ENCODE measurements at places on chromosomes 5 and 9. TPM values are rescaled to one million over a fixed set of nuclear protein-coding genes. Genes with fewer than 3 reads are reported as not detected.
A peak's percentile ranks its signal among the peaks of the same experiment; 100 is the strongest.

DNA sequence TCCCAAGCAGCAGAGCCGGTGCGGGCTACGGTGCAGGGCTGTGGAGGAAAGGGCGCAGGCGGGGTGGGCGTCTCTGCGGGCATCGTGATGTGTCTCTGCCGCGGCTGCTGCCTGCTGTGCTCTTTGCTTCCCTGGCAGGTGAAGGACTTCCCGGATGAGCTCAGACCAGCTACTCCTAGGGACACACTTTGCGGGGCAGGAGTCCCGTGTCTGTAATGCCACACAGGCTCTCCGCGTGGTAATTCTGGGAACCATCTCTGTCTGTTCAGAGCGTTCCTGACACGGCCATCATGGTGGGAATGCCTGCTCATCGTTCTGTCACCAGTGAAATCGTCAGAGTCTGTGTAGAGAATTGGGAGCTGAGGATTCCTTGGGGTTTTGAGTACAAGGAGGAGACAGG, 235.5 kb downstream of the FANCC start:
- H3K27me3 ChIP-seq = no peaks in the 10 kb centered on the region
- H3K27ac ChIP-seq = no peak overlapping the region
- H3K36me3 ChIP-seq = peaks cover 73% of the 10 kb centered on the region
- H3K4me3 ChIP-seq = no peak overlapping the region

- peaks cover 11% of the 10 kb centered on the region for H3K27me3 ChIP-seq
- H3K36me3 ChIP-seq = no peaks in the 10 kb centered on the region
- no peak for DNase-seq
- no peak overlapping the region for H3K4me3 ChIP-seq
Observed at GRCh38 chr9:93306579-93307091, 122.7 kb downstream of the WNK2 start.

Gene PRDM9
- total RNA-seq = not detected

Gene C9orf43
- 0.36 TPM for total RNA-seq

- no peaks in the 10 kb centered on the region for H3K27me3 ChIP-seq
- no peak overlapping the region for H3K27ac ChIP-seq
- H3K36me3 ChIP-seq = peaks cover 4% of the 10 kb centered on the region
- no peak overlapping the region for H3K4me3 ChIP-seq
- no peak for DNase-seq
Observed at GRCh38 chr5:78182838-78183237, 111.7 kb downstream of the AP3B1 start.

GRCh38 chr9:70539526-70539925, 125.1 kb upstream of the KLF9 start:
- H3K4me1 ChIP-seq = peaks cover 12% of the 10 kb centered on the region
- H3K27me3 ChIP-seq = no peaks in the 10 kb centered on the region
- peak overlapping the region; percentile 63 for H3K27ac ChIP-seq
- peak; percentile 61 for DNase-seq
- no peak overlapping the region for H3K4me3 ChIP-seq

Gene SELENOP
- 0.28 TPM for total RNA-seq

Gene PAEP
- total RNA-seq = not detected

- no peaks in the 10 kb centered on the region for H3K27me3 ChIP-seq
- no peaks in the 10 kb centered on the region for H3K36me3 ChIP-seq
- DNase-seq = peak; percentile 95
- H3K4me1 ChIP-seq = peaks cover 28% of the 10 kb centered on the region
- H3K27ac ChIP-seq = peak overlapping the region; percentile 96
- H3K4me3 ChIP-seq = peak overlapping the region; percentile 59
Observed at GRCh38 chr5:132497488-132497997, 7.0 kb upstream of the IRF1 start.

Gene NOTCH1
- 2.5 TPM for total RNA-seq

GRCh38 chr9:36988848-36989247, 45.2 kb downstream of the PAX5 start:
- H3K4me3 ChIP-seq = no peak overlapping the region
- no peak for DNase-seq
- no peak overlapping the region for H3K27ac ChIP-seq
- H3K36me3 ChIP-seq = no peaks in the 10 kb centered on the region

Gene SLC31A2
- 5.8 TPM for total RNA-seq

Gene CDC42SE2
- total RNA-seq = 44.2 TPM

Gene PTPN3
- total RNA-seq = 0.72 TPM

GRCh38 chr9:120626512-120626911, 46.5 kb upstream of the CDK5RAP2 start:
- no peak for DNase-seq
- no peak overlapping the region for H3K27ac ChIP-seq

DNA sequence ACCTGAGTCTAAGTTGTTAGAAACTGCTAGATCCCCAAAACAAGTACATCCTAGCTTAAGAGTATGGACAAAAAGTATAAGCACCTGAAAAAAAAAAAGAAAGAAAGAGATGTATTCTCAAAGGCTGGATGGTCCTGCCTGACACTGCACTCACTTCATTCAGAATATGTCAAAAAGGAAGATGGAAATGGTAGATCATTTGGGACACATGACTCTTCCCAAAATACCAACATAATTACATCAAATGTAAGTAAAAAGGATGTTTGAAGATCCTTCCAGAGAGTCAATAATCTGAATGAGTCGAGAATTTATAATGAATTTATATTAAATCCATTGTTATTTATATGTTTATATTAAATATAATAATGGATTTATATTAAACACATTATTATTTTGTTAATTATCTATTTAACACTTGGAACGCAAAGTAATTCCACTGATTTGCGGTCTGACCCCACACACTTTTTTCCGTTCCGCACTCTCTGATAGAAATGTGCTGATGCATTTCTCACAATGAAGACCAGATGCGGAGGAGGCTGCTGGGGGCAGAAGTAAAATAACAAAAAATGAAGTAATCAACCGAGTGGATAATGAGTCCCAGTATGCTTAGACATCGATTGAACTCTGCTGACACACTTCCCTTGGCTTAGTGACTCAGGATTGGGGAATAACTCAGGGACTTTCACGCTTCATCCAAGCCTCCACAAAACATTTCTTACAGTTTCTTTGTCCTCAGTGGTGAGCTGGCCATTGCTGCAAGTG, 201.2 kb downstream of the ADAMTS12 start:
- H3K27ac ChIP-seq = no peak overlapping the region
- peaks cover 3% of the 10 kb centered on the region for H3K4me1 ChIP-seq

All from IMR-90 (cell line).